ENCODE measurements at places on chromosomes 5 and 9. TPM values are rescaled to one million over a fixed set of nuclear protein-coding genes. Genes with fewer than 3 reads are reported as not detected.

Gene EPB41L4A
- 0.62 TPM for total RNA-seq

GRCh38 chr9:116420993-116421538, 266.0 kb upstream of the TRIM32 start:
- no peak overlapping the region for H3K4me3 ChIP-seq
- H3K4me1 ChIP-seq: no peaks in the 10 kb centered on the region
- no peaks in the 10 kb centered on the region for H3K27me3 ChIP-seq
- no peaks in the 10 kb centered on the region for H3K36me3 ChIP-seq
- DNase-seq: no peak
- no peak overlapping the region for H3K27ac ChIP-seq

DNA sequence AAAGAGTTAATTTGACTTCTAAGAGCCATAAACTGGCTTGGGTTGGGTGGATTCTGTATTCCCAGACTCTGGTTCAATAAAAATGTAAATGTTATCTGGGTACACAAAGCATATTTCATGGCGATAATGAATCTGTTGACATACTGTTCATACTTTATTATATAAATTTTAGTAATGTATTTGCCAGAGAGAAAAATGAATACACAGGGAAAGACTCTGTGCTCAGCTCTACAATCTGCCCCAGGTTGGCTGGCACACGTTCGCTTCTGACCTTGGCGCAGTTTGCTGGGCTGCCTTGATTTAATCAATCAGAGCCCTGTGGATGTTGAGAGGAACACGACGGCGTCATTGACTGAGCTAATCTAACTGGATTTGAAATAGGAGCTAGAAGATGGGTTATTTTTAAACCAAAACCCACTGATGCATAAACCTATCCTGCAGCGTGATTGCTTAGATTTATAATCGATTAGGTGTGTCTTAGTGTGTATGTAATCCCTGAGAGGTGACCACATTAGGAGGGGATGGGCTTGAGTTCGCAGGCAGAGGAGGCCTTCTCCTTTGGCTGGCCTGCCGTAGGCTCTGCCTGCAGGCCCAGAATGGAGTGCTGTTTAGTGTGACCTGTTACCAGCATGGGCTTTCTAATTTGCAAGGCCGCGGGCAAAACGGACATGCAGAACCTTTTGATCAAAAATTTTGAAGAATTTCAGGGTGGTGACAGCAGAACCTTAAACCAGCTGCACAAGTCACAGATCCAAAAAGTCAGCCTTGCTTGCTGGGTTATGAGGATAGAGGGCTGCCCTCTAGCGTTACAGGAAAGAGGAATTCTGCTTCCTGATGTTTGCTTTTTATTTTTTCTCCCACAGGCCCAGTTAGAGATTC, 3.9 kb upstream of the ADCY2 start:
- H3K27ac ChIP-seq: no peak overlapping the region
- no peak overlapping the region for H3K4me3 ChIP-seq
- peaks cover 25% of the 10 kb centered on the region for H3K27me3 ChIP-seq
- H3K36me3 ChIP-seq: no peaks in the 10 kb centered on the region

DNA sequence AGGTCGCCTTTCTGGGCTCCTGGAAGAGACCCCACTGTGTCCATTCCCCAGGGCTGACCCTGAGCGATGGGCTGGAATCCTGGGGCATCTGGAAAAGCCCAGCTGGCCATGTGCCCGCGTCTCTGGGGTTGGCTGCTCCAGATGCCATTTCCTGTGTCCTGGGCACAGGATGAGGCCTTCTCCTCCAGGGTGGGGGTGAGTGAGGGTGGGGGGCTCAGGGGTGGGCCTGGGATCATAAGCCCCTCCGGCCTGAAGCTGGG, 30.7 kb downstream of the PAEP start:
- H3K27me3 ChIP-seq: peaks cover 4% of the 10 kb centered on the region
- no peak overlapping the region for H3K4me3 ChIP-seq
- H3K4me1 ChIP-seq: no peaks in the 10 kb centered on the region

Gene BSPRY
- 2.3 TPM for total RNA-seq

Gene C9orf152
- total RNA-seq: not detected

Gene ESM1
- not detected for total RNA-seq

DNA sequence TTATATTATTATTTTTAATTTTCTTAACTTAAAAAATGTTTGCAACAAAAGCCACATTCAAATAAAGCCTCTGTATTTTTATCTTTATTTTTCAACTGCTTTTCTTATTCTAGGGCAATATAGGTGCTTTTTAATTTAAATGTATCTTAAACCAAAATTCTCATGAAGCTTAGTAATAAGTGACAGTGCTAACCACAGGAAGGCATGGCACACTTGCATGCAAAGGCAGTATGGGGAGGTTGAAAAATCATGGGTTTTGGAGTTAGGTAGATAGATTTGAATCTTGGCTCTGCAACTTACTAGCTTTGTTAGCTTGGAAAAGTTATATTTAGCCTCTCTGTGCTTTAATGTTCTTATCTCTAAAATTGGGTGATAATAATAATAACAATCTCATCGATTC, 458.0 kb downstream of the DMAC1 start:
- H3K4me1 ChIP-seq: no peaks in the 10 kb centered on the region
- no peak overlapping the region for H3K27ac ChIP-seq
- H3K36me3 ChIP-seq: no peaks in the 10 kb centered on the region
- H3K4me3 ChIP-seq: no peak overlapping the region
- H3K27me3 ChIP-seq: peaks cover 19% of the 10 kb centered on the region

DNA sequence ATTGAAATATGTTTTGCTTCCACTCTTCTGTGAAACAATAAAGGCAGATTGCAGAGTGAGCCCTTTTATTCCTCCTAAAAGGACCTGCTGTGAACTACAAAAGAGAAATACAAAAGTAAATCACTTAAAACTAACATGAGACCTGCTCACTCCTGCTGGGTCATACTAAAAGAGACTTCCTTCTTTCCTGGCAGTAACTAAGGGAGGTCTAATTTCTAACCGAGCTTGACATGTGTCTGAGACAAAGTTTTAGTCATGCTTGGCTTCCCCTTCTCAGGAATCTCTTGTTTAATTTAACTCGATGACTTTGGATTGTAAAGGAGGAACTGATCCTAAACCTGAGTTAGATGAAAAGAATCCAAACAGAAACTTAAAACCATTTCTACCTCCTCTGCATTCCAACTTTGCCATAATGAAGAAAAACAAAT, 86.4 kb upstream of the CDH6 start:
- H3K4me3 ChIP-seq: no peak overlapping the region
- no peak for DNase-seq
- no peaks in the 10 kb centered on the region for H3K4me1 ChIP-seq
- no peaks in the 10 kb centered on the region for H3K36me3 ChIP-seq

DNA sequence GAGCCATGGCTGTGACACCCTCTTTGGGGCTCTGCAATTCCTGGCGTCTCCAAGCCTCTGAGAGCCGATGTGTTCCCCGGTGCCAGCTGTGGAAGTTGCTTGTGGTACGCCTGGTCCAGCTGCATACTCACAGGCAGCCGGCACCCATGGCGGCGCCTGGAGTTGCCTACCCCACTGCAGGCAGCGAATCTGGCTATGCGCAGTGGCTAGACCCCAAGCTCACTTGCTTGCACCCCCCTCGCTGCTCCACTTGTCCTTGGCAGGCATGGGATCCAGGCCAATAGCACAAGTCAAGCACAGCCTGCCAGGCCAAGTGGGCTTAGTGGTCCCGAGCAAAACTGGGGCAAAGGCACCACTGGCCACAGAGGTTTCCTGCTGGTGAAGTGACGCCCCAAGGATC, 24.7 kb upstream of the GABRA6 start:
- no peak overlapping the region for H3K27ac ChIP-seq
- DNase-seq: no peak
- H3K27me3 ChIP-seq: no peaks in the 10 kb centered on the region
- H3K4me3 ChIP-seq: no peak overlapping the region
- H3K4me1 ChIP-seq: no peaks in the 10 kb centered on the region
- H3K36me3 ChIP-seq: no peaks in the 10 kb centered on the region

GRCh38 chr5:75663579-75664284, 52.5 kb downstream of the ANKDD1B start:
- no peak overlapping the region for H3K4me3 ChIP-seq
- no peak overlapping the region for H3K27ac ChIP-seq
- H3K36me3 ChIP-seq: no peaks in the 10 kb centered on the region
- peaks cover 11% of the 10 kb centered on the region for H3K4me1 ChIP-seq
- DNase-seq: no peak

Gene COL23A1
- total RNA-seq: not detected

- H3K4me3 ChIP-seq: peak overlapping the region; percentile 71
- DNase-seq: peak; percentile 86
- H3K27me3 ChIP-seq: no peaks in the 10 kb centered on the region
- H3K4me1 ChIP-seq: peaks cover 71% of the 10 kb centered on the region
Measured at GRCh38 chr9:127783111-127784008, 2.5 kb upstream of the CDK9 start.

Gene LMBRD2
- 16.9 TPM for total RNA-seq

Gene CD72
- 5.4 TPM for total RNA-seq

DNA sequence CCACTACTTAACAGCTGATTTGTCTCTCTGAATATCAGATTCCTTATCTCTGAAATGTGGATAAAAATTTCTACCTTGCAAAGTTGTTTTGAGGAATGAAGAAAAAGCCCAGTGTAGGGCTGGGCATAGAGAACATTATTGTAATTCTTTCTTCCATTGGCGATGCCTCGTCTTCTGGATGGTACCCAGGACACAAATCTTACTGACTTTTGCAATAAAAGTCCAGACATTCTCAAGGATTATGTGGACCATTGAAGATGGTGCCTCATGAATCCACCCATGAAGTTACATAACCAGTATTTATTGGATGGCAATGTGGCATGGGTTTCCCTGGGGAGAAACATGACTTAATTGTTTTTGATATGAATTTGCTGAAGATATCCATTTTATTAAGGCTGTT, 33.1 kb downstream of the NNT start:
- H3K27me3 ChIP-seq: no peaks in the 10 kb centered on the region
- no peak overlapping the region for H3K4me3 ChIP-seq

Gene MCTP1
- total RNA-seq: 0.08 TPM

Gene LEAP2
- 3.8 TPM for total RNA-seq

DNA sequence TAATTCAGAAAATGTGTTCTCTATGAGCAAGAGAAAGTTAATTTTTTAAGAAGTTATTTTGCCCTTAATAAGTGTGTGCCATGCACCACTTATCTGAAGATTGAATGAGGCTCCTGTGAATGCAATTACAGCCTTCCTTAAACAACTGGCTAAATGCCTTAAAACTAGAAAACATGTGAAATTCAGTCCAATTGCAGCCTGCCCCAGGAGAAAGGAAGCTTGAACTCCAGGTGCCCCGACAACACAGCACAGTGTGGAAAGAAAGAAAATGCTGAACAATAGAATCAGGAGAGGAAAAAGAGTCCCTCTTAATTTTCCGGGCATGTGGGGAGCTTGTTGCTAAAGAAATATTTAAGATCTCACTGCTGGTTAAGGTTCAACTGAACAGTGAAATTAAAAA, 8.8 kb downstream of the LHFPL2 start:
- H3K27ac ChIP-seq: no peak overlapping the region
- H3K36me3 ChIP-seq: no peaks in the 10 kb centered on the region
- H3K4me3 ChIP-seq: no peak overlapping the region

DNA sequence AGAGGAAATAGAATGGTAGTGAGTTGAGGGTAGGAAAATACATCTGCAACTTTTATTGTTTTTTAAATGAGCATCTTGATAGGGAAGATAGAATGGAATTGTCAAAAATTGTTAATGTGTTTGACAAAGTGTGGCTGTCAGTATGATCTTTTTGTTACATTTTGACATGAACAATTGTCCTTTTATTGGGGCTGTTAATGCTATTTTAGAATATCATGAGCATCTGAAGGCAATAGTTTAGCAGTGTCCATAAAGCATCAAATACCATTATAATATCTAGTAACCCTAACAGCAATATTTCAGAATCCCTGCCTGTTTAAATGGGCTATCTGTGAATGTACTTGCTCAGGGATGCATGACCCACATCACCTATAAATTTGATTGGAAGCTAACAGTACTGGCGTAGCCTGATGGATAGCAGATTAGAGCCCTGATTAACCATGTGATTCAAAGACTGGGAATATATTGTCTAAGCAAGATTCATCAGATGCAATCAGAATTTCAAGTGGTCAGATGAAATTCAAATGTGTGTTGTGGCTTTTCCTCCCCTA, 37.8 kb downstream of the TLE4 start:
- H3K4me1 ChIP-seq: no peaks in the 10 kb centered on the region
- no peak for DNase-seq
- no peaks in the 10 kb centered on the region for H3K27me3 ChIP-seq
- no peak overlapping the region for H3K4me3 ChIP-seq
- H3K27ac ChIP-seq: no peak overlapping the region

GRCh38 chr9:92135576-92135975, 20.4 kb upstream of the SPTLC1 start:
- DNase-seq: no peak
- H3K36me3 ChIP-seq: no peaks in the 10 kb centered on the region
- H3K27me3 ChIP-seq: peaks cover 16% of the 10 kb centered on the region
- no peak overlapping the region for H3K4me3 ChIP-seq

DNA sequence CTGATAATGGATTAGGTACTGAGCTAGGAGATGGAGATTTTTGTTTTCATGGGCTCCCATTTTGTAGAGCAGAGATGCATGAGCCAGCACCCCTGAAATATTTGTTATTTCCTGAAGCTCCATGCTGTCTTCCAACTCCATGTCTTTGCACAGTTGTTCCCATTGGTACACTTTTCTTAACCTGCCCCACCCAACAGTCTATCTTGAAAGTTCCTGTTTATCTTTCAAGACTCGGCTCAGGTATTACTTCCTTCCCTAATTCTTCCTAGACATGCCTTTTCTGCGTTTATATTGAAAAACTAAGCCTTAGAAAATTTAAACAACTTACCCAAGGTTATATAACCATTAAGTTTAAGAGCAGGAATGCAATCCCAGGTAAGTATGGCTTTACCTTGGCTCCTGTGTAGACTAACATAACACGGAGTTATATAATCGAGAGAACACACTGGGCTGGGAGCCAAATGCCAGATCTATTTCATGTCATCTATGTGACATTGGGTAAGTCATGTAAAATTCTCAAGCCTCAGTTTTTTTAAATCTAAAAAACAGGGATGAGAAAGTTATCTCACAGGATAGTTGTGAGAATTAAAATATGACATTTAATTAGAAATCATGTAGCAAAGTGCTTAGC, 67.4 kb downstream of the LIX1 start:
- no peaks in the 10 kb centered on the region for H3K36me3 ChIP-seq
- peaks cover 9% of the 10 kb centered on the region for H3K27me3 ChIP-seq
- H3K4me3 ChIP-seq: no peak overlapping the region
- no peak overlapping the region for H3K27ac ChIP-seq

Gene NUTM2G
- not detected for total RNA-seq

- peaks cover 18% of the 10 kb centered on the region for H3K4me1 ChIP-seq
- DNase-seq: no peak
- H3K4me3 ChIP-seq: peak overlapping the region; percentile 48
- H3K36me3 ChIP-seq: no peaks in the 10 kb centered on the region
Measured at GRCh38 chr5:138466900-138467710, 1.8 kb downstream of the EGR1 start.

DNA sequence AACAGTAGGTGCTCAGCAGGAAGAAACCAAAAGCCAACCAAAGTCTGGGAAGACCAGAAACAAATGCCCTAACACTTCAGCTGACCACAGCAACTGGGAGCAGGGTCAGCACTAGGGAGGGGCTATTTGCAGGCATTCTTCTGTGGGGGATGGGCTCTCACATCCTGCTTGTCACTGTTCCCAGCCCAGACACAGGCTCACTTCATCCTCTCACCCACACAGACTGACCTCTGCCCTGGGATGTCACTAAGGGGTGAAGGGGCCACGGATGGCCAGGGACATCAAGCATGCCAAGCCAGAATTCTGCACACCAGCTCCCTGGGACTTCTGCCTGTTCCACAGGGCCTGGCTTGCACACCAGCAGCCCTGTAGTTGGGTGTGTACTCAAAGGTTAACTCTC, 28.7 kb downstream of the GFRA3 start:
- no peak overlapping the region for H3K4me3 ChIP-seq

- H3K4me3 ChIP-seq: no peak overlapping the region
- no peaks in the 10 kb centered on the region for H3K36me3 ChIP-seq
- H3K27me3 ChIP-seq: no peaks in the 10 kb centered on the region
Measured at GRCh38 chr5:154369682-154370081, 76.1 kb upstream of the SAP30L start.

Measured in activated CD4-positive, alpha-beta T cell treated with anti-CD3 and anti-CD28 coated beads, Interleukin-2, amount 10 ng/mL, durations not matched to agents 7 days and 5 days (primary cell).